ENCODE measurements at places on chromosomes 16 and 17. TPM values are rescaled to one million over a fixed set of nuclear protein-coding genes. Genes with fewer than 3 reads are reported as not detected.
A peak's percentile ranks its signal among the peaks of the same experiment; 100 is the strongest.

ZNF469 gene
- 0.44 TPM for total RNA-seq

DNA sequence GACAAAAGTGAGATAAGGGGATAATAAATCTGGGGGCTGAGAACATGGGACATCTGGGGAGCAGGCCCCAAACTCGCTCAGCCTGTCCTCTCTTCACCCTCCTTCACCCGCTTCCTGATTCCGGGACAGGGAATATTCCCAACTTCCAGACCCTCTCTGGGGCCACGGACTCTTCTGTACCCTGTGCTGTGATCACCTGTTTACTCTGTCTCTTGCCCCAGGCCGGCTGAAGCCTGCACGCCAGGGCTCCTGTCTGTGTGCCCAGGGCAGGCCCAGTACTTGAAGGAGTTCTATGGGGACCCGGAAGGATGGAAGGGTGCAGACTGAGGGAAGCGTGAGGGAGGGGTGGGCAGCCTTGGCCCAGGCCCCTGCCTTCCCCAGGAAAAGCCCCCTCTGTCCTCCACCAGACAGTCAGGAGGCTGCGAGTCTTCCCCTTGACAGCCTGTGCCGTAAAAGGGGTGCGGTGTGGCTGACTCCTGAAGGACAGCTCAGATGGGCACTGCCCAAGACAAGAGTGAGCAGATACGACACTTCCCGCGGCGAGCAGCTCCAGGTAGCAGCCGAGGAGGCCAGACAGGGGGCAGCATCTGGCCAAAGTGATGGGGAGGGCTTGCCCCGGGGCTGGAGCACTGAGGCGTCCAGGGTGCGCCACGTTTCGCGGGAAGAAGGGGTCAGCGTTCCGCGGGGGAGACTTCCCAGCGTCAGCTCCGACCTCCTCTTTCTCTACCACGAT, 1.0 kb upstream of the CCNF start:
- H3K27ac ChIP-seq = peak overlapping the region; percentile 83
- peaks cover 9% of the 10 kb centered on the region for H3K4me1 ChIP-seq
- DNase-seq = no peak
- H3K36me3 ChIP-seq = no peaks in the 10 kb centered on the region

GRCh38 chr17:63932721-63933120, 590 bp upstream of the CD79B start:
- H3K36me3 ChIP-seq = no peaks in the 10 kb centered on the region
- no peak for DNase-seq

KRTAP9-8 gene
- total RNA-seq = not detected

GRCh38 chr17:47693731-47694580, at the start of gene TBKBP1:
TSS of gene TBKBP1 (plus strand) at chr17:47694161. CDS start at chr17:47696113, 1,952 bp downstream.
- H3K36me3 ChIP-seq = no peaks in the 10 kb centered on the region
- H3K27ac ChIP-seq = peak within 1 kb of the TSS; percentile 97
- peaks cover 19% of the 10 kb centered on the region for H3K4me1 ChIP-seq

All from esophagus squamous epithelium (tissue), 5 donors.